ENCODE measurements at places on chromosomes 11 and 22.

DNA sequence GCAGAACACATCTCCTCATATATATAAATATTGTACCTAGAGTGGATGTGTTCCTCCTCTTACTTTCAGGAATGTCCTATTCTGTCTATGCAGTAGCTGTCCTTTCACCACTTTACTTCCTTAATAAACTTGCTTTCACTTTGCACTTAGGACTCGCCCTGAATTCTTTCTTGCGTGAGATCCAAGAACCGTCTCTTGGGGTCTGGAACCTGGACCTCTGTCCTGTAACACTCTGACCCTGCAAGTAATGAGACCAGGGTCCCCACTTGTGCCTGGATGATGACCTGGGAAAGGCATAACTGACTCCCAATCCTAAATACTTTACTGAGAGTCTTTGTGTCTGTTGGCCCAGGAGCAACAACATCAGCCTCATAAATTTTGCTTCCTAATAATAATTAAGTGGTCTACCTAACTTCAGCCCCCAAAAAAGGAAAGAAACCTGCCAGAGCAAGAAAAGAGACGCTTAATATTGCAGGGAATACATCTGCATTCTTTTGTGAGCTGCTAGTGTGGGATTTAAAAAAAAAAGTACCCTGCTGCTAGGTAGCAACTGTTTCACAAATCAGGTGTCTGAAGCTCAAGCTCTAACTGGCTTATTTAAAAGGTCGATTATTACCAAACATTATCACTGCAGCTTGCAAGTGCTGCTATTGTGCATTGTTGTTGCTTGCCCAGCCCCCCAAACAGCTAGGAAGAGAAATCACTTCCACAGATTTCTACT lies 69.3 kb downstream of the FAM168A start:
- DNase-seq, result no peak

DNA sequence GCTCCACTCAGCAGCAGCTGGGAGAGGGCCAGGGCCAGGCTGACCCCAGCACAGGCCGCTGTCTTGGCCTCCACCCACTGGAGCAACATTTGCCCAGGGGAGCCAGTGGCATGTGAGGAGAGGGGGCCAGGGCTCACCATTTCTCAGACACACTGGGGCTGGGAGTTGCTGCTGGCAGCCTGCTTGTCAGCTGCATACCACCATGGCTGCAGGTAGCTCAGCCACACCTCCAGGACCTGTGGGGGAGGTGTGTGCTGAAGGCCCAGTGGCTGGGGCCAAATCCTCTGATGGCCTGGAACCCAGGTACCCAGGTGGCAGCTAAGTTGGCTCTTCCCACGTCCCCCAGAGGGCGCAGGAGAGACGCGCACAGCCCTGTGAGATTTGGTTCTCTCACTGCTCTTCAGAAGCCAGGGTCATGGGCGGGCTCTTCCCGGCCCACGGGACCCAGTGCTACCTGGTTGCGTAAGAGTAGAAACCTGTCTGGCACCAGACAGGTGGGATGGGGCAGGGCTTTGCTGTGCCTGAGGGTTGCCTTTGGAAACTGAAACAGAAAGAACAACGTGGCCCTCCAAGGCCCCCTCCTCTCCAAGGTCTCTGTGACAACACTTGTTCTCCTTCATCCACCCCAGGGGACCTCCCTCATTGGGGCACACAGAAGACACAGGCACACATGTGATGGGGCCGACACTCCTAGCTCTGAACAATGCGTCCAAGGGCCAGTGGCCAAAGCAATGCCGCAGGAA lies 98.8 kb downstream of the MED15 start:
- DNase-seq, result peak; percentile 12

- no peak for DNase-seq
Measured at GRCh38 chr22:40326905-40327735, 19.2 kb upstream of the ADSL start.

DNA sequence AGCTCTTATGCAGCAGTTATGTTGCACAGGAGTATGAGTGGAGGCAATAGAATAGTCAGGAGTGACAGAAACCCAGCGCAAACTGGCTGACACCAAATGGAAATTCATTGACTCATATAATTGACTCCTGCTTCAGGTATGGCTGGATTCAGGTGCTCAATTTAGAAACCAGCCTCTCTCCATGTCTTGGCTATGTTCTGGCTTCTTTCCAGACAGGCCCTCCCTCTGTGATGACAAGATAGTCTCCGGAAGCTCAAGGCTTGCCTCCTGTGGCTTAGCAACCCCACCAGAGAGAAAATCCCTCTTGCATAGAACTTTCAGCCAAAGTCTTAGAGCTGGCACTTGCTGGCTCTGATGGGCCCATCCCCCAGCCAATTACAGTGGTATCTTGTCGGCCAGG lies 28.1 kb upstream of the MN1 start:
- no peak for DNase-seq

DNA sequence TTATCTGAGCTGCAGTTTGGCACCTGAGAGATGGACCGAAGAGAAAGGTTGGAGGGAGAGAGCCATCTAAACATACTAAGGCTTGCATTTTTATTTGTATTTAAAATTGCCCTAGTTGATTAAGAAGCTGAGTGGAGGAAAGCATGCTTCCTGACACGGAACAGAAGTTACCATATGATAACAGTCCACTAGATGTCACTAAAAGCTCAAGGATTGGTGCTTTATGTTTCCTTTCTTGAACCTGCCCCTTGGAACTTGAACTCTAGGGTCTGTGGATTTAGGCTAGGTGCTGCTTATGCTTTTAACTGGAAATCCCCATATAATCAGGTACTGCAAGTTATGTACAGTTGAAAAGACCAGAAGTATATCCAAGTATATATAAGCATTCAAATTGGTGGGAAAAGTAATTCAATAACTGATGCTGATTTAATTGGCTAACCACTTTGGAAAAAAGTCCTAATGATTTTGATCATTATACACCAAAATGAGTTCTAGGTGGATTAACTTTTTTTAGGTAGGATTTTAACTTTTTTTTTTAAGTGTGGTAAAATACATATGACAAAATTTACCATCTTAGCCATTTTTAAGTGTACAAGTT lies 9.5 kb downstream of the RBMXL2 start:
- no peak for DNase-seq

DNA sequence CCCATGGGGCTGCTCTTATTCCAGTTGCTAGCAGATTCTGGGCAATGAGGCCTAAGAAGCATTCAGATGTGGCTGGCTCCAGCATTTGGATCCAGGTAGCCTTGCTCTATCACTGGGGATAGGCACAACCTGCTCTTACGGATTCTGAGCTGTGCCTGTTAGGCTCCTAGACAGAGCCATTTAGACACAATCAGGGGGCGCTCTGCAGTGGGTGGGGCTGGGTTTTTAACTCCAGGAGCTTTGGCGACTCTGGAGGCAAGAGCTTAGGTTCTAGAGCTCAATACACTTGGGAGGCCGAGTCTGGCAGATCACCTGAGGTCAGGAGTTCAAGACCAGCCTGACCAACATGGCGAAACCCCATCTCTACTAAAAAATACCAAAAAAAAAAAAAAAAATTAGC lies 32.0 kb downstream of the KCNC1 start:
- no peak for DNase-seq
